ENCODE measurements at places on chromosomes 7 and 10.
A peak's percentile ranks its signal among the peaks of the same experiment; 100 is the strongest.

GRCh38 chr10:88033793-88034192 is 170.4 kb downstream of the PTEN start:
- no peak for DNase-seq

- no peak for DNase-seq
Observed at GRCh38 chr7:69668339-69668870, 70.1 kb downstream of the AUTS2 start.

DNA sequence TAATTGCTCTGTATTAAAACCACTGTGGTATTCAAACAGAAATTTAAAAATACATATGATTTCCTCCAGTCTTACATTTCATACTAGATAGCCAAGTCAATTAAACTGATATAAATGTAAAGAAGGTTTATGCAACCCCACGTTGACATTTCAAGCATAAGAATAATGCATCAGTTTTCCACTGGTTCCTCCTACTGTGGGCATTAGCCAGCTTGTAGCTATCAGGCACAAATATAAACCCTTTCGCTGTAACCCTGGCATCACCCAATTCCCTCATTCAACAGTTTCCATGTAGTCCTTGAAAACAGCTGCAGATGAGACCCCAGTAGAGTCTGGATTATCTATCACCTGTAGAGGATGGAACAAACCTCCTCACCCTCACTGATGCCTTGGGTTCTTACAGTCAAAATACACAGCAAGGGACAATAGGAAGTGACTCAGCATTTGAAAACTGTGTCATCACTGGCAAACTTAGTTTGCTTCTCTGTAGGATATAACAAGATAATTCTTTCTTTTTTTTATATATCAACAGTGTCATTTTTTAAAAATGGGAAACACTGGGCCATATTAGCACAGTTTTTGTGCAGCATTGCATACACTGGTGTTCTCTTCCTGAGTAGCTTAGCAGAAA is 113.0 kb downstream of the PDE1C start:
- no peak for DNase-seq

DNA sequence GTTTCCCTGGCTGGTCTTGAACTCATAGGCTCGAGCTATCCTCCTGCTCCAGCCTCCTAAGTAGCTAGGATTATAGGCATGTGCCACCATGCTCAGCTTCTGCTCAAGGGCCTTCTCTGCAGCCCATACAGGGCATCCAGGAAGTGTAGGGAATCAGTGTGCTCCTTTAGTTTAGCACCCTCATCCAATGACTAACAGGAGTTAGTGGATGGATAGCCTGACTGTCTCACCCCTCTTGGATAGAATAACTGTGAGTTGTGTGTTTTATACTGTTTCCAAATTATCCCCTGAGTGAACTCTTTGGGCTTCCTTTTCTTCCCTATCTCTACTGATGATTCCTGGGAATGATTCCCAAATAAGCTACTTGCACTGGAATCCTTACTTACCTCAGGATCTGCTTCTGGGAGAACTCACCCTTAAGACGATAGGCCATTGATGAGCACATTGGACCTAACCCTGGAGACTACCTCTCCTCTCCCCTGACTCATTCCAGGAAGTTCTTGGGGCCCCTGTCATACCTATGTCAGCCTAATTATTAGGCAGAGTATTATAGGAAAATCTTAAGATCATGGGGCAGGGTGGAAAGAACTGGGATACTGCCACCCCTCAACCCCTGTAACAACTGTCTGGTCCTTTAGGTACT is 18.5 kb downstream of the STRIP2 start:
- DNase-seq, result no peak

DNA sequence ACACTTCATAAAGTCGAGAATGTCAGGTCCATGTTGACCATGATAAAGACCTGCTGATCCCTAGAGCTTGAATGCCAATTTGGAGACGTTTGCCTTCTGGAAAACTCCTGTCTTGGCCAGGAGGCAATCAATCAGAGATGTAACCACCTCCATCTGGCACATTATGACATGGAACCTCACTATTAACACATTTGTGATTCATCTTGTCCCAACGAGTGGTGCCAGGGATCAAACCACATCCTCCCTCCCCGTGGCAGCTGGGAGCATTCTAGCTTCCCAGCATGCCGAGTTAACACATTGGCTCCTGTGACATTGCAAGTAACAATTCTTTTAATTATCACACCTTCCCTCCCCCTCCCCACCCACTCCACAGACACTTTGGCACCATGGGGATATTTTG is 84.0 kb upstream of the PPP1R17 start:
- no peak for DNase-seq

- DNase-seq, result no peak
Observed at GRCh38 chr10:9853405-9854355, 1164.0 kb upstream of the CELF2 start.

- no peak for DNase-seq
Observed at GRCh38 chr10:95516774-95517373, 44.3 kb downstream of the SORBS1 start.

DNA sequence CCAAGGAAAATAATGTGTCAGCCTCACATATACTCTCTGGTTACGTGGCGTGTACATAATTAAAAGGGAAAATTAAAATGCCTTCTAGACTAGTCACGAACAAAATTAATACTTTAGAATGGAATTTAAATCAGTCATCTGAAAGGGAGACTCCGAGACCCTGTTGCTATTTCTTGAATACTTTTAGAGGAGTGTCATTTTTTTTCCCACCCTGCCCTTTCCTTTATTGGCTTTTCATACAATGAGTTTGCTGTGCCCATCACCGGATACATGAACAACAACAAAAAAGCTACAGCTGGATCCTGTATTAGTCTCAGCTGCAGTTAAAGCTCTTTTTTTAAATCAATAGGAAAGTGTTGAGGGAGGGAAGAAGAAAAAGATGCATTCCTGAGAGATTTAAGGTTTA is 20.1 kb downstream of the CYTH3 start:
- DNase-seq, result no peak

GRCh38 chr7:1672851-1673486 is 2.9 kb downstream of the ELFN1 start:
- peak; percentile 45 for DNase-seq

DNA sequence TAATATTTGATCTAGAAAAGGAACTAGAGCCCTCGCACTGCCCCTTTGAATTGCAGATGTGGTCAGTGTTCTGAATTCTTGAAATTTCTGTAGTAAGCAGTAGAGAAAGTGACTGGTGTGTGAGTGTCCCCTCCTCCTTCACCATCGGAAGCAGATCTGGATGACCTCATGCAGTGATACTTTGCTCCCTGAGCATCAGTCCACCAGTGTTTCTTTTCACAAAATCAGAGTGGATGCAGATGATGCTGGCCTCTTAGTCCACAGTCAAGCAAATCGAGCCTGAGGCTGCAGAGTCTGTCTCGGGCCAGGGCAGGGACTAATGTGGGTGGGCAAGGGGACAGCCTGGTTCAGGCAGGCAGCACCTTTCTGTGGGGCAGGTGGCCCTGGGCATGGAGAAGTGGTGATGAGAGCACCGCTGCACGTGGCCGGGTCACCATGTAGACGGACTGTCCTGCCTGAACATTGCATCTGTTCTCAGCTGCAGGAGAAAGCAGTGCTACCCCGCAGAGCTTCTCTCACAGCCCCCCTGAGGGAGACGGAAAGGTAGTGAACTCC is 5.4 kb downstream of the INSIG1 start:
- no peak for DNase-seq

- DNase-seq, result no peak
Observed at GRCh38 chr7:48473205-48473865, 302.1 kb downstream of the ABCA13 start.

DNA sequence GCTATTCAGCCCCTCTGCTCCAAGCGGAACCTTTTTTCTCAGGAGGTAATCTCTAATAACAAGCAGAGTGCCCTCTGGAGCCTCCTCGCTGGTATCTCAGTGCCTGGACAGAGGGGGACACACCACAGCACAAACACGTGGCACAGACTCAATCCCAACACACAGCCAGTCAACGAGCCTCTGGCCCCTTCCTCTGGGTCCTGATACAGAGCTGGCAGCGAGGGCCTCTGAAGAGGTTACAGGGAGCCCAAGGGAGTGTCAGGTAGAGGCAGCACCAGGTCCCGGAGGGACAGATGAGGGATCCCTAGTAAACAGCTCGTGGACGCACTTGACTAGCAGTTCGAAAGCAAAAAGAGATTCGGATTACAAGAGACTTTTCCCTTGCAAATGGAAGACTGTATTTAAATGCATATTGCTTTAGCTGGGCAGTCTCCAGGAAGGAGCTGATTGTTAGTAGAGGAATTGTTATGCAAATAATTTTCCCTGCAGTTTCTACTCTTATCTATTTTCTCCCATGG is 14.1 kb downstream of the CXCL12 start:
- no peak for DNase-seq

GRCh38 chr7:158885624-158886023 is 29.3 kb downstream of the DYNC2I1 start:
- DNase-seq, result no peak

DNA sequence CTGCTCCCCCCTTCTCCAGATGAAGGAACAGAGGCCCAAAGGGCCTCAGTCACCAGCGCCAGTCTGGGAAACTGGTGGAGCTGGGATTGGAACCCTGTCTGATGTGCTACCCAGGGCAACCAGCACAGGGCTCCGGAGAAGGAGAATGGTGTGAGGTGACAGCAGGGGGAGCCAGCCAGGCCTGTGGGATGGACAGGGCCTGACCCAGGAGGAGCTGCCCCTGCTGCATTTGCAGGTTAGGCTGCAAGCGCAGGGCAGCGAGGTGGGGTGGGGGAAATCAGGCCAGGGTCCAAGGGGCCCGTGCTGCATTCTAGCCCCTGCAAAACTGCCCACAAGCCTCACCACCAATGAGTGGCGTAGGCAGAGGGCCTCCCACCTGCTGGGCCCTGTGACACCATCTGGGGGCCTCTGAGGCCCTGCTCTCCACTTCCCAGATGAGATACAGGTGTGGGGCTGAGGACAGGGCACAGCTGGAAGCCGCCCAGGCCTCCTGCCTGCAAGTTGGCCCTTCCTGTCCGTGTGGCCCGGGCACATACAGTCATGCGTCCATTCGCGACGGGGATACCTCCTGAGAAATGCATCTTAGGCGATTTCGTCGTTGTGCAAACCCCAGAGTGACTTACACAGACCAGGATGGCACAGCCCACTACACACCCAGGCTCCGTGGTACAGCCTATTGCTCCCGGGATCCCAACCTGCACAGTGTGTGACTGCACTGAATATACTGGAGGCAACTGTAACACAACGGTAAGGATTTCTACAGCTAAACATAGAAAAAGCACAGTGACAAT is 45.3 kb downstream of the RASGEF1A start:
- DNase-seq, result peak; percentile 49

DNA sequence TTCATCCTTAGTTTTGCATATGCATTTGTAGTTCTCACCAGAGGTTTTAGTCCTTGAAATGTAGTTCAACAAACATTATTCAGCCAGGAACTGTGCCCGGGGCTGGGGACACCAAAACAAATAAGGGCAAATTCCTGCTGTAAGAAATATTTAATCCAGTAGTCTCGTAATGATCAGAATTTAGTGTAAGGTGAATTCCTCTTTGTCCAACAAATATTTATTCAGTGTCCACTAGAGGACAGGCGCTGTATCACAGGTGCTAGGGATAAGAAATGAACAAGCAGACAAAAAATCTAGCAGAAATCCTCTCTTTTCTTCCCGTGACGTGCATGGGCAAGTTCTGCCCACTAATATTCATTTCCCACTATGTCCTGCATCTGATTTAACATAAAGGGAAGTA is 17.6 kb downstream of the LGI1 start:
- DNase-seq, result no peak

DNA sequence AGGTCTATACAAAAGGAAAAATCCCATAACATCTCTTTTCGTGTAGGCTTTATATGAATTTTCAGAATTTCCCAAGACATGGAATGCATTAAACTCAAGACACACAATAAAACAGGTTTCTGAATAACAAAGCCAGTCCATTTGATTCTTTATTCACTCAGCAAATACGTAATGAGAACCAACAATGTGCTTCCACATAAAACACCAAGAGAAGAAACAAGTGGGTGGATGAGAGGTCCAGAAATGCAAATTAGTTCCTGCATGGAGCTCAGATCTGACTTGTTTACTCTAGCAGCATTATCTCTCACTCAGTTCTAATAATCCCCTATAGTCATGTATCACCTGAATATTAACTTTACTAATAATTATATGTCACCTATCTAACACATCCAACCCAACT is 249.5 kb downstream of the LRRTM3 start:
- DNase-seq, result no peak

GRCh38 chr7:18295781-18296423 is 199.6 kb upstream of the HDAC9 start:
- no peak for DNase-seq

- DNase-seq, result no peak
Observed at GRCh38 chr7:54069843-54070242, 472.3 kb upstream of the VSTM2A start.

DNA sequence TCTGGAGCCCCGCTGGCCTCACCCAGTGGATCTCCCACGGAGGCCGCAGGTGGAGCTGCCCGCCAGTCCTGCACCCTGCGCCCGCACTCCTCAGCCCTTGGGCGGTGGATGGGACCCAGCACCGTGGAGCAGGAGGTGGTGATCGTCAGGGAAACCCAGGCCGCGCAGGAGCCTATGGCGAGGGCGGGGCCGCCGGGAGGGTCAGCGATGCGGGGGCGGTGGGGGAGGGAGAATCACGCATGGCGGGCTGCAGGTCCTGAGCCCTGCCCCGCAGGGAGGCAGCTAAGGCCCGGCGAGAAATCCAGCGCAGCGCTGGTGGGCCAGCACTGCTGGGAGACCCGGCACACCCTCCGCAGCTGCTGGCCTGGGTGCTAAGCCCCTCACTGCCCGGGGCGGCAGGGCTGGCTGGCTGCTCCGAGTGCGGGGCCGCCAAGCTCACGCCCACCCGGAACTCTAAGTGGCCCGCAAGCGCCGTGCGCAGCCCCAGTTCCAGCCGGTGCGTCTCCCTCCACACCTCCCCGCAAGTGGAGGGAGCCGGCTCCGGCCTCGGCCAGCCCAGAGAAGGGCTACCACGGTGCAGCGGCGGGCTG is 524.8 kb upstream of the TPK1 start:
- DNase-seq, result no peak

GRCh38 chr7:70779321-70779720 is 352.6 kb upstream of the GALNT17 start:
- DNase-seq, result no peak

GRCh38 chr10:16653224-16653623 is 131.5 kb upstream of the C1QL3 start:
- no peak for DNase-seq

DNA sequence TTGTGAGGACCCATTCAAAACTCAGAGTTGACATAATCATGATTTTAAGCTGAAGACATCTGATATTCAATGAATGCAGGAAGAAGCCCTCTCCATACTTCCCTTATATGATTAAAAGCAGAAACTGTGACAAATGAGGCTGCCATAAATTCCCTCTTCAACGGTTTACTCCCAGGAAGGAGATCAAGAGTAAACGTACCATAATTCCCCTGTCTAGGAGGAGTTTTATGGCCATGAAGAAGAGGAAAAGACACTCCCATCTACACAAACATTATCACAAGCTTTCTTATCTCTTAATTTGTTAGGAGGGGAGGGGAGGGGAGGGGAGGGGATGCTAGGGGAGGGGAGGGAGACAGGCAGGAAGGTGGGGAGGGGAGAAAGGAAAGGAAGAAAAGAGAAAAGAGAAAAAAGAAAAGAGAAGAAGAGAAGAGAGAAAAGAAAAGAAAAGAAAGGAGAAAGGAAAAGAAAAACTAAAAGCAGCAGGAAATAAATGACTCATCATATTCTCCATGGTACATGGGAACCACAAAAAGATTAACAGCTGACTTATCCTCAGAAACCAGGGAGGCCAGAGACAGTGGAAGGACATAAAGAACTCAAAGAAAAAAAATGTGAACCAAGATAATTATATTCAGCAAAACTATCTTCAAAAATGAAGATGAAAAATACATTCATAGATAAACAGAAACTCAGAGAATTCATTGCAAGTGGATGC is 121.6 kb downstream of the ALOX5 start:
- DNase-seq, result no peak

GRCh38 chr10:119608316-119609155 is 11.8 kb upstream of the TIAL1 start:
- no peak for DNase-seq

All from RWPE2 (cell line).